ENCODE measurements at places on chromosomes 1 and 21. TPM values are rescaled to one million over a fixed set of nuclear protein-coding genes. Genes with fewer than 3 reads are reported as not detected.

DNA sequence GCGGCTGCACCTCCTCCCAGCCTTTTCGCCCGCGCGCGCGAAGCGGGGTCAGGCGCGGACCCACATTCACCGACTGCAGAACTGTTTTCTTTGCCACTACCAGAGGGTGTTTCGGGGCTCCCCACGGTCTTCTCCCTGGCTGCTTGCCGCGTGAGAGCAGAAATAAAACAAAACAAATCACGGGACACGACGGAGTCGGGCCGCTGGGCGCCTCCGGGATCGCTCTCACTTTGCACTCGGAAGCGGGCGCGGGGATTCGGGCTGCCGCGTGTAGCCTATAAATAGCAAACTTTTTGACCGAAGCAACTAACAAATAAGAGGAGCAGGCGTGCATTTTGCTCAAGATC is 412.3 kb upstream of the ESRRG start:
- no peak for DNase-seq

DNA sequence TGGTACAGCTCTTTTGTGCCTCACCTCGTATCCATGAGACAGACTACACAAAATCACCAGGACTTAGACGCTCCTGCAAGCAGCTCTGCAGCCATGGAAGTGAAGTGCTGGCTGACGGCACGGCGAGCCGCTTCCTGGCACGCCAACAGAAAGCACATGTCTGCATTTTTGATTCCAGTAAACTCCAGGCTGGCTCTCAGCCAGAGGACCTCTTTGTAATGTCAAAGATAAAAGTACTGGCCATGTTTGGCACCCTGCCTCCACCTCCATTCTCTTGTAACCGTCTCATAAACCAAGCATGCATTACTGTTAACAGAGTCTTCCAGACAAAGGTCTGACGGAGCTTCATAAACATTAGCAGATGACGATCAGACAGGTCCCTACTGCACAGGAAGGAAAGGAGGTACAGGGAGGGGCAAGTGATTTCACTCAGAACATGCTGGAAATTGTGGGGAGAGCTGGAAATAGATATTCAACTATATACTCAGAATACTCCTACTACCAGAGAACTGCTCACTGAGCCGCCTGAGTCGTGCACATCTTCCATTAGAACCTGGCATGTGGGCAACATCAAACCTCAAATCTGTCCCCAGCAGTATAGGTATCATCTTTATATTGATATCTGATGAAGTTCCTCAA is 632.0 kb downstream of the SMYD3 start:
- DNase-seq, result no peak

GRCh38 chr1:16724718-16725438 is 15.4 kb upstream of the RNU1-4 start:
- no peak for DNase-seq

GRCh38 chr1:227415115-227415790 is 97.0 kb upstream of the CDC42BPA start:
- no peak for DNase-seq

DNA sequence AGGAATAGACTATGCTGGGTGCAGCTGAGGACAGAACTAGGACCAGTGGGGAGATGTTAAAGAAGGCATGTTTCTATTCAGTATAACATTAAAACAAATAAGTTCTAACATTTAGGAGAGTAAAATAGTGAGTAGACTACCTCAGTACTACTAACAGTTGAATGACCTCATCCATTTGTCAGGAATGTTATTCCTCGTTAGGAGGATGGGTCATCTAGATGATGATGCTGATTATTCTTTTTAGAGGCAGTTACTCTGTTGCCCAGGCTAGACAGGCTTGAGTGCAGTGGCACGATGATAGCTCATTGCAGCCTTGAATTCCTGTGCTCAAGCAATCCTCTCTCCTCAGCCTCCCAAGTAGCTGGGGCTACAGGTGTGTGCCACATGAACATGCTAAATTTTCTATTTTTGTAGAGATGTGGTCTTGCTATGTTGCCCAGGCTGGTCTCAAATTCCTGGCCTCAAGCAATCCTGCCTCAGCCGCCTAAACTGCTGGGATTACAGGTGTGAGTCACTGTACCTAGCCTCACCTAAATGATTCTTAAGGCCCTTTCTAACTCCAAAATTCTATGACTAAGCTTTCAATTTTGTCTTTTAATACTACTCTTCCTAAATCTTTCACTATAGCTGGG is 9.3 kb downstream of the EEIG2 start:
- DNase-seq, result no peak

GRCh38 chr1:193402977-193403376 is 216.6 kb upstream of the B3GALT2 start:
- no peak for DNase-seq

DNA sequence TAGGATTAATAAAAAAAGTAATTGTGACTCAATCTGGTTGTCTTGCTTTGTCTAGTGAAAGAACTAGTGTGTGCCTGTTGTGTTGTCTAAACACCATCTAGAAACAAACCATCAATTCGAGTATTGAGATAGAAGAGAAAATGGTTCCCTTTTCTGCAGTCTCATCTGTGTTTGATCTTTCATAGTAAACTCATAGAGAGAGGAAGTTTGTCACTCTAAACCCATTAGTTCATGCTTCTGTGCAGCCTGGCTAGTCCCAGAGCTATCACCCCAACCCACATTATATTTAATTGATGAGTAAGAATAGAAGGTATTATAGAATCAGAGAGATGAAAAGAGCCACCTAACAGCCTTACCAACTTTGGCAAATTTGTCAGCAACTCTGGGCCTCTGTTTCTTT is 99.5 kb downstream of the TGFB2 start:
- DNase-seq, result no peak

DNA sequence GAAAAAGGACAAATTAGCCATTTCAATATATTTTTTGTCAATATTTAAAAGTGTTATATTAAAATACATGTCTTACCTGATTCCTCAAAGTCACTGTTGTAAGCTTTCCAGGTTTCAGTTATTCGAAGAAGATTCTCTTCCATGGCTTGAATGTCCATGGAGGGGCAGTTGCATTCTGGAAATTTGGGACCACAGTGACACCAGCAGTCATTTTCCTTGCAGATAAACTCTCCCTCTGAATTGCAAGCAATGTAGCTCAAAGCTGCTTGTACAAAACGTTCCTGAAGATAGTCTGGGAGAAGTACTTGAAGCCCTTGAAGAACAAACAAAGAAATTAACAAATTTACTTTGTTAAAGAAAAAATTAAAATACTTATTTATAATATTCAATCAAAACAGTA is 251.7 kb downstream of the BRINP3 start:
- DNase-seq, result no peak

DNA sequence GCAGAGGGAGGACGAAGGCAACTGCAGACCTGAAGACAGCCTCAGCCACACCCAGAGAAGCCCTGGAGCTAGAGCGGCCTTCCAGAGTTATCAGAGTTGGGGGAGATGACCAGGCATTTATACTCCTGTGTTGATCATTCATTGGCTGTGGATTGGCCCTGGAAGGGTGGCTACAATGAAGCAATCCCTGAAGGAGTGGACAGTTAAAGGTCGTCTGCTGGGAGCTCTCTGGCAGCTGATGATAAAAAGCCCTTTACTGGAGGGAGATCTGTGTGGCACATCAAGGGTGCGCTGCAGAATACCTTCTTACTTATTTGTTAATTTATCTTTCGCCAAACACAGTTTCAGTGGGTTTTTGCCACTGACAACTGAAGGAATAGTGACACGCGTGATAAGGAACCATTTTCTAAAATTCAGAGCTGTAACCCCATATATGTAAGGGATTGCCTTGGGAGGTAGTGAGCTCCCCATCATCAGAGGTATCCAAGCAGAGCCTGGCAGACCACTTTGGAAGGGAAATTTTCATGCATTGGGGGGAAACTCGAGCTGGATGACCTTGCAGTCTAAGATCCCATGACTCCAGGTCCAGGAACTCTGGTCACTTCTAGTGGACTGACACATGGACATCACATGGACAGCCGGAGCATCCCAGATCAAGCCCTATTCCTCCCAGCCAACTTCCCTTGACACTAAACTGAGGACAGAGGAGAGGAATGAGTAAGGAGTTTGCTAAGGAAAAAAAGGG is 126.4 kb upstream of the GADD45A start:
- DNase-seq, result no peak

GRCh38 chr1:160569806-160570205 is 9.5 kb downstream of the CD84 start:
- DNase-seq, result no peak

DNA sequence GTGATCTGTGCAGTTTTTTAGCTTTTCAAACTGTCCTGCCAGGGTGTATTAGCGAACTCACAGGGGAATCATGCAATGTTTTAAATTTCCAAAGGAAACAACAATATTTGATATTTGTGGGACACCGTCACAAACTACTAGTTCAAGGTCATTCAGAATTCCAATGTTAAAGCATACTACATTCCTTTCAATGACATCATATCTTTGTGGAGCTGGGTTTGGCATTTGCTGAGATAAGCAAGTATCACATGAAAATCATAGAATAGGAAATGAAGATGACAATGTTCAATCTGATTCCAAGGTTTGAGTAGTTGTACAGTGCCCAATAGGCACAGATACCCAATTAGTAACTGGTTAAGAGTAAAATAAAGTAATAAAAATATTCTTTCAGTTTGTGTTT is 35.6 kb downstream of the NUF2 start:
- DNase-seq, result no peak

DNA sequence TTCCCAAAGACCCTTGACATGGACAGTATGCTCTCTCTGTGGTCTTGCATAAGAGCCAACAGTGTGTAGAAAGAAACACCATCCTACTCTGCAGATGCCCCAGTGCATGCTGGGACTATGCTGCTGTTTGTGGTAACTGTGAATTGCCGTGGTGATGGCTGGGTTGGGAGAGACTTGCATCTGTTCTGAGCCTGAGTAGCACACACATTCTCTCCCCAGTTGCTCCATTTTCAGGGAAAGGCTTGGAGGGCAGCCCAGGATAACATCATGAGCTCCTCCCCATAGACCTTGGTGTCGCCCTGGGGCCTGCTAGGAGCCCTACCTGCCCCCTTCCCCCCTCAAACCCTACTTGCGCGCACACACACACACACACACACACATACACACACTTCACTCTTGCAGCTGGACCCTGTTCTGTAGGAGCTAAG is 120.9 kb upstream of the IPO9 start:
- DNase-seq, result no peak

GRCh38 chr21:41170442-41170841 is 2.5 kb downstream of the BACE2 start:
- DNase-seq, result no peak

The GJA8 gene
- not detected for total RNA-seq

The OR2T34 gene
- not detected for total RNA-seq

The OR2L8 gene
- 0.82 TPM for total RNA-seq

The SH2D1B gene
- total RNA-seq, result not detected

The TSNAX gene
- total RNA-seq, result 60.7 TPM

The KCNT2 gene
- total RNA-seq, result 28.1 TPM

The PLEKHA6 gene
- 11.0 TPM for total RNA-seq

The SMG5 gene
- total RNA-seq, result 27.3 TPM

Measured in frontal cortex (tissue), 4 donors.